ENCODE measurements at places on chromosomes 3 and 15.
A peak's percentile ranks its signal among the peaks of the same experiment; 100 is the strongest.

GRCh38 chr3:105456017-105456416 is 89.3 kb downstream of the ALCAM start:
- DNase-seq: no peak

DNA sequence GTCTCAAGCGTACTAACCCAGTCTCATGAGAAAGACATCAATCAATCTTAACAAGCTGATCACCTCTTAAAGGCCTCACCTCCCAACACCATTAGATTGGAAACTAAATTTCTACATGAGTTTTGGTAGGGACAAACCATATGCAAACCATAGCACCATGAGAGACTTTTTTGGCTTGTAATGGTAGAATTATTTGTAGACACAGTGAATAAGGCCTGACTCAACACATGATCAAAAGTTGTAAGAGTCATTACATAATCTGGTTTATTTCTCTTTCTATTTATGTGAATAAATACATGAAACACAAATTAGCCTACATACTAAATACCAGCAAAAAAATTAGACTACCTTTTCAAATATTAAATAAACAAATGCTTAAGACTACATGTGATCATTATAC is 183.3 kb upstream of the EPHA6 start:
- DNase-seq: no peak

- peak; percentile 100 for DNase-seq
Measured at GRCh38 chr3:159928666-159929065, 60.0 kb upstream of the IL12A start.

DNA sequence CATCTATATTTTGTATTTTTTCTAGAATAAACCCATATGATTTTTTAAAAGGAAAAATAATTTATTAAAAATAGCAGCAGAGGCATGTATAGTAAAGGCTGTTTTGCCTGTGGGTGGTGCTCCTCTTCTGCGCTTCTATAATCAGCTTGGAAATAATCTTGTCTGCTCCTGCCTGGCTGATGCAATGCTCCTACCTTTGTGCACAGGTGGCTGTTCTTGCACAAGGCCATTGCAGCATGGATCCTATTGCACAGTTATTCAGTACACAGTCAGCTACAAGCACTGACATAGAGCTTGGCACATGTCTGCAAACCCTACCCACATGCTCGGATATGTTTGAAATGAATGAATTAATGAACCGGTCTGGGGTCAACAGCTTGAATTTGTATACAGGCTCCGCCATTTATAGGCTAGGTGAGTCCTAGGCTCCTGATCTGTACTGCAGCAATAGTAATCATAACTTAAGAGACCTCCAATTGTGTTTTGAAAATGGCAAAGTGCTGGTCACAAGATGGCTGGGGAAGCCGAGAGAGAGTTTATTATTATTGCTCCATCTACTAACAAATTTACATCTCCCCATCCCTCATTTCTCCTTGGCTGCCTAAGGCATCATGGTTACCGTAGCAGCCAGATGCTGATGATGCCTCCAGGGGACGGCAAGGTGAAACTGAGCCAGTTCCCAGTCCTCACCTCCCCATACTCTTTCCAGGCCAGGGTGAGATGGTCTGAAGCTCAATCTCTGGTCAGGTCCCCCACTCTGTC is 532 bp upstream of the RTP1 start:
- no peak for DNase-seq

DNA sequence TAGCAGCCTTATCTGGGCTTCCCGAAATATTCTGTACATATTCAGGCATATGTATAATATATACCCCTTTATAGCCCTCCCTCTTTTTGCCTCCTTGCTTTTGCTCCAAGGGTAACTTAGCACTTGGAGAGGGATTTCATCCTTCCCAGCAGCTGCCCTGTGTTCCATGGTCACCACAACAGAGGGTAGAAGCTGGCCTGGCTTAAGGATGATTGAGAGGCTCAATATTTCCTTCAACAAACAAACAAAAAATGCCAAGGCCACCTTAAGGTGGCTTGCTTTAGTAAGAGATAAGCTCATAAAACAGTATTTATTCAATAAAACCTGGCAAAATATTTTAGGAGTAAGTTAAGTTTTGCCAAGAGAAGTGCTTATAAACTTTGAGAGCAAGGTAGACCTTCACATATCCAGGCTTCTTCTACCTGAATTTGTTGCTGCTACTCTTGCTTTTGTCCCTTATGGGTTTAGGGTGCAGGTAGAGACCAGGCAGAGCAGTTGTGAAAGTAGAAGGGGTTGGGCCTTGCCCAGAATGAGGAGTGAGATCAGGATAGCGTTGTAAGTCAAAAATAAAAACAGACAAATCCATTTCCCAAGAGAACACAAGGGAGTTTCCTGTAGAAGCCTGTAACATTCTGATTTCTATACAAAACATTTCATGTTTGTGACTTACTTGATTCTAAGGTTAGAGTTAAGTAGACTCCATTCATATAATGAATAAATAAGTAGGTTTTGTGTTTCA is 52.7 kb upstream of the ATOSA start:
- DNase-seq: no peak

- no peak for DNase-seq
Measured at GRCh38 chr15:91257746-91258414, 157.8 kb downstream of the SV2B start.

GRCh38 chr3:106609666-106610301 is 741.0 kb upstream of the CBLB start:
- DNase-seq: peak; percentile 65

- peak; percentile 91 for DNase-seq
Measured at GRCh38 chr3:123642182-123642956, 57.5 kb upstream of the HACD2 start.

GRCh38 chr3:57152151-57153143 is 12.7 kb downstream of the IL17RD start:
- DNase-seq: no peak

DNA sequence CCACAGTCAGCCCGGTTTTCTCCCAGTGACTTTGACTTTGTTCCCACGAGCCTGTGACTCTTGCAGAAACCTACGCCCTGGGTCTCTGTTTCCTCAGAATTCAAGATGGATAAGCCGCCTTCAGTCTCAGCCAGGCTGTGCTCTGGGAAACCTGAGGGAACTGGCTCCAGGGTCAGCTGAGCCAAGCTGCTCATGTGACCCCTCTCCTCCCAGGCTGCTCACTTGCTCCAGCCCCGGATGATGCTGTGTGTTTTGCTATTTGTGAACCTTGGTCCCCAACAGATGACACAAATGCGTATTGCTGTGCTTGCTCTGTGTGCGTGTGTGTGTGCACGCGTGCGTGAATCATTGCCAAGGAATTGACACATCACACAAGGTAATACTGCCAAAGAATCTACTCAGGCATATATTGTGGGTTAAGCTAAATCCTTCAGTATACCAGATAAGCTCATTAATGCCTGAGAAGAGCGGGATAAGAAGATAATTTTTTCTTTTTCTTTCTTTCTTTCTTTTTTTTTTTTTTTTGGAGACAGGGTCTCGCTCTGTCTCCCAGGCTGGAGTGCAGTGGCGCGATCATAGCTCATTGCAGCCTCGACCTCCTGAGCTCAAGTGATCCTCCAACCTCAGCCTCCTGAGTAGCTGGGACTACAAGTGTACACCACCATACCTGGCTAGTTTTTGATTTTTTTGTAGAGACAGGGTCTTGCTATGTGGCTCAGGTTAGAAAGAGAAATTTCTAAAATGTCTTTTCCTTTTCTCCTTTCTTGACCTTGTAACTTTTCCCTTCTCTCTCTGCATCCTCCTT is 29.2 kb upstream of the UMPS start:
- peak; percentile 96 for DNase-seq

DNA sequence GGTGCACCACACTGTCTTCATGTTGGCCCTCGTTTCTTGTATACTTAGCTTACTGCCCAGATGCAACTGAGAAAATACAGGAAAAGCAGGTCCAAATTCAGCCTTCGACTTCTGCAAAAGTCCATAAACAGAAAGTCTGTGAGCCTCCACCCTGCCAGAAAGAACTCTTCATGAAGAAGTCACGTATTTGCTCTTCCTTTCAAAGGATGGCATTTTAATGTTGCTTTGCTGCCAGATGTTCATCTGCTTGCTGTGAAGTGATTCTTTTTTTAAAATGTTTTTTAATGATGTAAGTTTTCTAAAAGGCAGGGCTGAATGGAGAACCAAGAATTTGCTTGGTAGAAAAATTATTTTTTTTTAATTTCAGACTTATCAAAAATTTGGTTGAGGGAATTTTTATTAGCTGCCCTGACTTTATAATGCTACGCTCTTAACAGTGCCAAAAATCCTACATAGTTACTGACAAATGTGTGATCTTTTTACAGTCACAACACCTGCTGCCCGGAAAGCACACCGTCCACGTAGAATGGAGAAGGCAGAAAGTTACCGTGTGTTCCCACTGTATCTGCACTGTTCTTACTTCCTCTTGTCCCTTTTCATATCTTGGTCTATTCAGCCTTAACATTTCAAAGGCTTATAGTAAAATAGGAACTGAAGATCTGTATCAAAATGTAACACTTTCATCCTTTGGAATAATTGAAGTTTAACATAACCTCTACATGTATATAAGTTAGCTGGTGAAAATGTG is 136.3 kb downstream of the LRRC28 start:
- DNase-seq: no peak

- DNase-seq: peak; percentile 15
Measured at GRCh38 chr3:59364496-59364895, 314.7 kb upstream of the CFAP20DC start.

DNA sequence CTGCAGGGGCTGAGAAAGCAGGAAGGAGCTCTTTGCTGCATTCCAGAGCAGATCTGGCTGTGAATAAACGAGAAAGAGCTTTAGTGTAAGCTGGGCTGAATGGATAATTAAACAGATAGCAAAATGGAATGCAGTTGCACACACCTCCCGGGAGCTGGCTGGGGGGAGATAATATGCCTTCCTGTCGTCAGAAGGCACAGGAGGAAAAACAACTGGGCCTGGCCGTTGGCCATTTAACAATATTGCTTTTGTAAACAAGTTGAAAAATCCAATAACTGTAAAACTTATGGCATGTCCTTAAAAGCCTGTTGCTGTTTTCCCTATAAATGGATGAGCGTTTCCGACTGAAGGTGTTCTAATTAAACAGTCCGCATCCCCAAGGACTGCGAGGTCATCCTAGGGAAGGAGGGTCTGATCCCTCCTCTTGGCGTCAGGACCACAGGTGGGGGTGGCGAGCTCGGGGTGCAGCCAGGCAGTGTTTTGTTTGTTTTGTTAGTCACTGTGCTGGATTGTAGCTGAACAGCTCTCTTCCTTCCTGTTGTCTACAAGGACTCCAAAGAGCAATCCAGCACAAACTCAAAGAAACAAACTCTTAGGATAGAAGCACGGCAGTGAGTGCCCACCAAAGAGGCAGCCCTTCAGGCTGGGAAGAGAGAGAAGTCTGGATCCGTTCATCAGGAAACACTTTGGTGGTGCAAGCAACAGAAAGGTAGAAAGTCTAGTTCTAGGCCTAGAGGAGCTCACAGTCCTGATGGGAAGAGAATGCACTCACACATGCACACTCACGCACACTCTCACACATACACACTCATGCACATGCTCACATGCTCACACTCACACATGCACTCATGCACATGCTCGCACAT is 133.4 kb upstream of the SMAD3 start:
- peak; percentile 45 for DNase-seq

GRCh38 chr3:142489572-142490323 is 41.9 kb upstream of the XRN1 start:
- no peak for DNase-seq

- no peak for DNase-seq
Measured at GRCh38 chr3:196144383-196145105, 62.7 kb upstream of the TFRC start.

DNA sequence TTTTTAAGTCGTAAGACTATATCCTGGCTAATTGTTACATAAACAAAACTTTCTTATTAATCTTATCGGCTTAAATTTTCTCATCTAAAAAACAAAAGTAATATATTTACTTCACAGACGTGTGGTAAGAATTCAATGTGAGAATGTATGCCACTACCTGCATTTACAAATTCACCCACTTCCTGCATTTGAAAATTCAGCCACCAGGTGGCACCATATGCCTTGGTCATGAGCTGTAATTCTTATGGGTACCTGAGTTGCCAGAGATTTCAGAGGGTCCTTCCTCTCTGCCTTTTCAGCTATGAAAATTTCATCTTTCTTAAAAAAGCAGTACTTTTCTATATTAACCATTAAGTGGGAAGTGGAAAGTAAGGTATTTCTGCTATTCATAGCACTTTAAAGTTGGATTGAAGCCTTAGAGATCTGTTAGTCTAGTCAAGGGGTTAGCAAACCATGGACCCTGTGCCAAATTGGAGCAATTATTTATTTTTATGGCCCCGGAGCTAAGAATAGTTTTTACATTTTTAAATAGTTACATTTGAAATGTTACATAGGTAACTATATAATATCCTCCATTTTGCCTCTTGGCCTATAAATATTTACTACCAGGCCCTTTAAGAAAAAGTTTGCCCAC is 127.8 kb downstream of the HCN4 start:
- DNase-seq: peak; percentile 43

GRCh38 chr3:16808393-16809107 is 76.2 kb upstream of the PLCL2 start:
- no peak for DNase-seq
